ENCODE measurements at places on chromosomes 3 and 15. TPM values are rescaled to one million over a fixed set of nuclear protein-coding genes. Genes with fewer than 3 reads are reported as not detected.
A peak's percentile ranks its signal among the peaks of the same experiment; 100 is the strongest.

GRCh38 chr3:153658136-153658535, 463.1 kb upstream of the ARHGEF26 start:
- no peaks in the 10 kb centered on the region for H3K36me3 ChIP-seq
- peak; percentile 35 for DNase-seq
- peak overlapping the region; percentile 44 for H3K27ac ChIP-seq
- H3K27me3 ChIP-seq: no peaks in the 10 kb centered on the region
- H3K4me1 ChIP-seq: peaks cover 4% of the 10 kb centered on the region
- H3K4me3 ChIP-seq: no peak overlapping the region

Gene ARRDC4
- 13.3 TPM for polyA plus RNA-seq

- no peak for DNase-seq
- peak overlapping the region; percentile 61 for H3K27ac ChIP-seq
- H3K4me1 ChIP-seq: peaks cover 53% of the 10 kb centered on the region
These were observed 43.1 kb downstream of the PDE8A start for GRCh38 chr15:85024509-85025336.

DNA sequence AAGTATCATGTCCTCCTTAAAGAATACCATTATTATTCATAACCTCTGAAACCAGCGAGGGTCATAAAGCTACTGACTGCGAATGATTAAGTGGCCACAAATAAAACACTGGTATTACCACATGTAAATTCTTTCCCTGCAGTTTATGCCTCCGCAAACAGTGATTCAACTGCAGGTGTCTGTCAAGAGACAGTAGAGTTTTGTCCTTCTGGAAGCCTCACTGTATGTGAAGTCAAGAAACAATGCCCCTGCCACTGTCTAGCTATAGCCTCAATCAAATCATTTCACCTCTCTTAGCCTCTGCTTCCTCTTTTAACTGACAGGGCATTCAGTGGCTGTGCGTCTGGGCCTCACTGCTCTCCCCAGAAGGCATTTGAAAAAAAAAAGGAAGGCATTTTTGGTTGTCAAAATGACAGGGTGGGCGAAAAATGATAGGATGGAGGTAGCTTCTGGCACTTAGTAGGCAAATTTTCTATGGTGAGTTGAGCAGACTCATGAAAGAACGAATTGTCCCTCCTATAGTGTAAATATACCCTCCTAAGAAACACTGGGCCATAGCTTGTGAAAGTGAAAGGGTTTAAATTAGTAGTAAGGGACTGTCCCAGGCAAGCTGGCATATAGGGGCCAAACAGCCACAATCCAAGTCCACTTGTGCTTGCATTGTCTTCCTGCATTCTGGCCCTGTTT, 66.7 kb downstream of the FILIP1L start:
- peaks cover 38% of the 10 kb centered on the region for H3K4me1 ChIP-seq
- no peaks in the 10 kb centered on the region for H3K27me3 ChIP-seq
- no peak overlapping the region for H3K4me3 ChIP-seq
- no peaks in the 10 kb centered on the region for H3K36me3 ChIP-seq
- DNase-seq: peak; percentile 54

- no peak for DNase-seq
- no peaks in the 10 kb centered on the region for H3K4me1 ChIP-seq
- H3K27me3 ChIP-seq: no peaks in the 10 kb centered on the region
- no peak overlapping the region for H3K4me3 ChIP-seq
- H3K36me3 ChIP-seq: no peaks in the 10 kb centered on the region
These were observed 27.6 kb downstream of the UQCC5 start for GRCh38 chr3:52563984-52564383.

Gene CRYGS
- polyA plus RNA-seq: 0.89 TPM

Gene COL6A5
- polyA plus RNA-seq: 0.11 TPM

DNA sequence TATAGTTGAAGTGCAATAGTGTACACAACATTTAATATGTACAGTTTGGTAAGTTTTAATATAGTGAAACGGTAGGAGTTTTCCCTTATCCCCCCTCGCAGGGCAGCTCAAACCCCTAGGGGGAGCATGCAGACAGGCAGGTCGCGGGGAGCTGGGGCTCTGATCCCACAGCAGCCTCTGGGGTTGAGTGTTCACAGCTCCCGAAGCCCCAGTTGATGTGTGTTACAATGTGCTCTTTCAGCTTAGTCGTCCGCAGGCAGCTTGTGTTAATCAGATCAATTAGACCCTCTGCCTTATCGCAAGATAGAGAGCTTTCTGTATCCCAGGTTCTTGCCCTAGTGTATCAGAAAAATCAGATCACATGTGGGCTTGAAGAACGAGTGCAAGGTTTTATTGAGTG, 143.1 kb upstream of the CHRNA7 start:
- no peaks in the 10 kb centered on the region for H3K36me3 ChIP-seq
- H3K27ac ChIP-seq: no peak overlapping the region
- no peaks in the 10 kb centered on the region for H3K4me1 ChIP-seq
- peaks cover 4% of the 10 kb centered on the region for H3K27me3 ChIP-seq
- DNase-seq: no peak

GRCh38 chr3:102193255-102193654, 241.6 kb upstream of the ZPLD1 start:
- H3K27ac ChIP-seq: peak overlapping the region; percentile 60
- peaks cover 18% of the 10 kb centered on the region for H3K4me1 ChIP-seq
- no peak for DNase-seq
- H3K27me3 ChIP-seq: no peaks in the 10 kb centered on the region
- no peaks in the 10 kb centered on the region for H3K36me3 ChIP-seq

DNA sequence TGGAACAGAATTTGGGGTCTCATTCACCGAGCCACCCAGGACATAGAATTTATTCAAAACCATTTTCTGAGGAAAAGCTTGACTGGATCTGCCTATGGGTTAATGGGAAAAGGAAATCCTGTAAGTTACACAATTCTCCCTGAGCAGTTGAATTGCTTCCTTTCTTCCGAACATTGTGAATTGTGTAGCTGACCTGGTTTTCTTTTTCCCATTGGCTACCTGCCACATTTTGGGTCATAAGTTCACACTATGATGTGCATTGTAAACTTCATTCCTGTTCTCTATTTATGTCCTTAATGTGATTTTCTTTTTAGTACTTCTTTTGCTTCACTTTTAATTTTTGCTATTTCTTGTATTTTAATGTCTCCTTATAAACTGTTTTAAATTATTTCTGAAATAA, 386.0 kb upstream of the LRRC3B start:
- no peak overlapping the region for H3K4me3 ChIP-seq
- no peaks in the 10 kb centered on the region for H3K36me3 ChIP-seq
- H3K27me3 ChIP-seq: no peaks in the 10 kb centered on the region
- no peaks in the 10 kb centered on the region for H3K4me1 ChIP-seq
- no peak for DNase-seq

- H3K4me3 ChIP-seq: no peak overlapping the region
- H3K27ac ChIP-seq: peak overlapping the region; percentile 94
- H3K4me1 ChIP-seq: peaks cover 47% of the 10 kb centered on the region
- no peaks in the 10 kb centered on the region for H3K36me3 ChIP-seq
- DNase-seq: no peak
These were observed 78.5 kb upstream of the RNU6-1 start for GRCh38 chr15:67918205-67918861.

- no peaks in the 10 kb centered on the region for H3K36me3 ChIP-seq
- no peak overlapping the region for H3K27ac ChIP-seq
- H3K4me1 ChIP-seq: peaks cover 3% of the 10 kb centered on the region
- DNase-seq: no peak
- H3K4me3 ChIP-seq: no peak overlapping the region
These were observed 2.7 kb downstream of the ARPP21 start for GRCh38 chr3:35641920-35642527.

Gene PCOLCE2
- 5.5 TPM for polyA plus RNA-seq

GRCh38 chr15:62770752-62771151, 271.8 kb upstream of the TPM1 start:
- H3K4me1 ChIP-seq: no peaks in the 10 kb centered on the region
- DNase-seq: peak; percentile 51
- H3K27ac ChIP-seq: no peak overlapping the region
- no peaks in the 10 kb centered on the region for H3K36me3 ChIP-seq

DNA sequence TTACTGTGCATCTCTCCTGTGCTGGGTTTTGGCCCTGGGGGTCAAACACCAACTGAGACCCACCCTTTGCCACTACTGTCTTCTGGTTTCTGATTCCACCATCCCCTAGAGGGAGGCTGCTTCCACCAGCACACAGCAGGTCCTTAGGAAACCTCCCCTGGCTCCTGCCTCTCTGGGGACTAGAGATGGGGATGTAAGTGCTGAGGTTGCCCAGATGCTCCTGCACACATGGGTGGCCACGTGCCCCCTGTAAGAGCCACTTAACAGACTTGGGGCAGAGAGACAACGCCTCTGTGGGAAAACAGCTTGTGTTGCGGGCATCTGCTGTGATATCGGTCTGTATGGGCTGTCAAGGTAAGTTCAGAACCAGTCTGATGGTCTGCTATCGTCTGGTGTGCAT, 83.4 kb downstream of the ATP2B2 start:
- H3K27me3 ChIP-seq: peaks cover 4% of the 10 kb centered on the region
- DNase-seq: no peak

DNA sequence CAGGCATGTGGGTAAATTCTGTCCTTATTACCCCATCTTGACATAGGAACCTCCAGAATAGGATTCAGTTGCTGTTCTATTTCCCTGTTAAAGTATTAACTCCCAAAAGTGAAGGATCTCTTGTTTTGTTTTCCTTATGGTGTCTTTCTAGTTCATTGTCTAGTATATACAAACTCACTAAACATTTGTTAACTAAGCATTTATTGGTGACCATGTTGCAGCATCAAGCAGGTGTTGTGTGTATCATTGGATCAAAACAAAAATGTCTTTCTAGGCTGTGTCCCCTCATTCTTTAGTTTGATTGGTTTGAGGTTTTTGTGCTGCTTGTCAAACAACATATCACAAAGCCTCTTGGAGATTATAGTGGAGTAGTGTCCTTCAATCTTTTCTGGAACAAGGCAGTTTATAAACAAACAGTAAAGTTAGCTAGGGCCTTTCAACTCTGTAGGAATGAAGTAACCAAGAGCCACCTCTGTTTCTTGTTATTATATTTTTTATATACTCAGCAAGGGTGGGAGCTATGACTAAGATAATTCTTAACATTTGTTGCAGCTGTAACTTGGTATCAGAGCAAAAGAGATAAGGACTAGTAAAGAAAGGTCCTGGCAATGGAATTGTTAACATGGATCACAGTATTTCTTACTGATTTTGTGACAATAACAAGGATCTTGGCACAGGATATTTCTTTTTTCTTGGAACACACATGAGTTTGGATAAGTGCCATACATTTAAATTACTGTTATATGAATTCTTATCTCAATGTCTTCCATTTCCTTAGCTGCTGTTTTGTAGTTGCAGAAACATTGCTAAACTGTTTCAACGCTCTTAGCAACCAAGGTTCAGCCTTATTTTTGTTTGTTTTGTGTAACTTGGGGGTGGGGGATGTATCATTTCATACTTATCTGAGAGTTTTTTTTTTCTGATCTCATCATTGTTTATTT, 49.3 kb downstream of the TMOD3 start:
- H3K36me3 ChIP-seq: no peaks in the 10 kb centered on the region
- H3K27me3 ChIP-seq: no peaks in the 10 kb centered on the region
- H3K27ac ChIP-seq: peak overlapping the region; percentile 55
- peak; percentile 39 for DNase-seq
- peaks cover 12% of the 10 kb centered on the region for H3K4me1 ChIP-seq
- H3K4me3 ChIP-seq: no peak overlapping the region

GRCh38 chr3:189921770-189922169, 198.9 kb downstream of the P3H2 start:
- no peak overlapping the region for H3K27ac ChIP-seq
- no peaks in the 10 kb centered on the region for H3K4me1 ChIP-seq
- DNase-seq: no peak
- H3K4me3 ChIP-seq: no peak overlapping the region

GRCh38 chr3:44424758-44425157, 52.7 kb downstream of the ZNF445 start:
- no peaks in the 10 kb centered on the region for H3K36me3 ChIP-seq
- no peaks in the 10 kb centered on the region for H3K27me3 ChIP-seq
- H3K4me1 ChIP-seq: no peaks in the 10 kb centered on the region
- H3K4me3 ChIP-seq: no peak overlapping the region

GRCh38 chr3:70813311-70813710, 500.9 kb upstream of the MDFIC2 start:
- no peaks in the 10 kb centered on the region for H3K4me1 ChIP-seq
- no peak overlapping the region for H3K27ac ChIP-seq
- DNase-seq: no peak
- no peak overlapping the region for H3K4me3 ChIP-seq

GRCh38 chr15:100572362-100572983, 29.5 kb downstream of the LINS1 start:
- H3K36me3 ChIP-seq: no peaks in the 10 kb centered on the region
- H3K27ac ChIP-seq: no peak overlapping the region
- no peak overlapping the region for H3K4me3 ChIP-seq
- no peaks in the 10 kb centered on the region for H3K4me1 ChIP-seq
- DNase-seq: peak; percentile 11

DNA sequence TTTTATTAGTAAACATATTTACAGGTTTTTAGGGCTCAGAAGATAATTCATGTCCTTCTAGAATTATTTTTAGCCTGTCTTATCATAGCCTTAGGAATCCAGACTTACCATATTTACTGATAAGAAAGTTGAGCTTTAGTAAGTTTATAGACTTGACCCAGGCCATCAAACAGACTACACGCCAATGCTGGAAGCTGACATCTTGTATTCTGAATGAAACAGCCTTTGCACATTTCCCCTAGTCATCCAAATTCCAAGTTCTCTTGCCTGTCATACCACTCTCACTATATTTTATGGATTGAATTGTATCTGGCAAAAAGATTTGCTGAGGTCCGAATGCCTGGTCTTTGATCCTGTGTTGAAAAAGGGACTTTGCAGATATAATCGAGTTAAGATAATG, 58.6 kb downstream of the DRD3 start:
- H3K27ac ChIP-seq: no peak overlapping the region
- H3K27me3 ChIP-seq: no peaks in the 10 kb centered on the region
- H3K4me1 ChIP-seq: peaks cover 7% of the 10 kb centered on the region
- DNase-seq: no peak
- H3K4me3 ChIP-seq: no peak overlapping the region

Gene RMDN3
- 39.0 TPM for polyA plus RNA-seq

Gene PPM1L
- polyA plus RNA-seq: 5.1 TPM

DNA sequence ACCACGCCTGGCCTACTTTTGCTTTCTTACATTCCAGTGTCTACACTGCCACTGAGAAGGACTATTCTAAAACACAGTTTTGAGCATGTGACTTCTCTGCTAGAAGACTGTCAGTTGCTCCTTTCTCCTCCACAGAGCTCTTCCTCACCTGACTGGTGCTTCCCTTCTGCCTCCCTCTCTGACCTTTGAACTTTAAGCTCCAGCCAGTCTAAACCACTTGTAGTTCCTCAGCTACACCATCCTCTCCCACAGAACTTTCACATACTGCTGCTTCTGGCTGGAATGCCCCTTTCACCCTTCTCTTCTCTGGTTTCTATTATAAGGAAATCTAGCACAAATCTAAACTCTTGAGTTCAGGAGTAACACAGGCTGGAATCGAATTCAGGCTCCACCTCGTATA, 9.1 kb downstream of the NCEH1 start:
- no peaks in the 10 kb centered on the region for H3K4me1 ChIP-seq
- no peak overlapping the region for H3K27ac ChIP-seq
- no peaks in the 10 kb centered on the region for H3K27me3 ChIP-seq
- no peak overlapping the region for H3K4me3 ChIP-seq
- H3K36me3 ChIP-seq: no peaks in the 10 kb centered on the region
- DNase-seq: no peak

- H3K4me3 ChIP-seq: no peak overlapping the region
- no peak overlapping the region for H3K27ac ChIP-seq
- no peaks in the 10 kb centered on the region for H3K27me3 ChIP-seq
- H3K36me3 ChIP-seq: no peaks in the 10 kb centered on the region
- no peaks in the 10 kb centered on the region for H3K4me1 ChIP-seq
- DNase-seq: no peak
These were observed 231.0 kb upstream of the RASGRP1 start for GRCh38 chr15:38795471-38796245.

All from hepatocyte (in vitro differentiated cells).